H1 (cell line): ENCODE measurements at places on chromosomes 4 and X.
A peak's percentile ranks its signal among the peaks of the same experiment; 100 is the strongest.

DNA sequence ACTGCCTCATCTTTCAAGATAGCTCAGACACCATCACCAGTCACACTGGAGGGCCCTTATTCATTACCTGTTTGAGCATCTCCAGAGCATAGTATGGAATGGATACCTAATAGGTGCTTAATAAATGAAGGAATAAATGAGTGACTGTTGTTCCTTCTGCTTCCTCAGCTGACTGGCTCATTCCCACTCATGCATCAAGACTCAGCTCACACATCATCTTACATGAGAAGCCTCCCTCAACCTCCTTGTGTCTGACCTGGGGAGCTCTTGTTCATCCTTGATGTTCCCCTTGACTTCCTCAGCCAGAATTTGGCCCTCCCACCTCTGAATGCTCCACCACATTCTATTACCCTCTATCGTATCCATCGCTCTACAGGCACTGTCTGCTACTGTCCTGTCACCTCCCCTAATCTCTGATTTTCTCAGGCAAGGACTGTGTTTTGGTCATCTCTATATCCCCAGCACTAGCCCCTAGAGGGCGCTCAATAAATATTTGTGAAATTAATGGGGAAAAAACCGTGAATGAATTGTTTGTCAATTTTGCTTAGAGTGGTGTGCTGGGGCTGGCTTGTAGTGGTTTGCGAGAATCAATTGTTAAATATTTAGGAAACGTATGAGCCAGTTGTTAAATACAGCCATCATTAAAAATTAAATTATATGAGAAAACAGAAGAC lies 88.3 kb downstream of the NHSL2 start:
- no peak for DNase-seq

- DNase-seq, result no peak
These were observed 153.2 kb downstream of the KLF8 start for GRCh38 chrX:56385336-56385735.

DNA sequence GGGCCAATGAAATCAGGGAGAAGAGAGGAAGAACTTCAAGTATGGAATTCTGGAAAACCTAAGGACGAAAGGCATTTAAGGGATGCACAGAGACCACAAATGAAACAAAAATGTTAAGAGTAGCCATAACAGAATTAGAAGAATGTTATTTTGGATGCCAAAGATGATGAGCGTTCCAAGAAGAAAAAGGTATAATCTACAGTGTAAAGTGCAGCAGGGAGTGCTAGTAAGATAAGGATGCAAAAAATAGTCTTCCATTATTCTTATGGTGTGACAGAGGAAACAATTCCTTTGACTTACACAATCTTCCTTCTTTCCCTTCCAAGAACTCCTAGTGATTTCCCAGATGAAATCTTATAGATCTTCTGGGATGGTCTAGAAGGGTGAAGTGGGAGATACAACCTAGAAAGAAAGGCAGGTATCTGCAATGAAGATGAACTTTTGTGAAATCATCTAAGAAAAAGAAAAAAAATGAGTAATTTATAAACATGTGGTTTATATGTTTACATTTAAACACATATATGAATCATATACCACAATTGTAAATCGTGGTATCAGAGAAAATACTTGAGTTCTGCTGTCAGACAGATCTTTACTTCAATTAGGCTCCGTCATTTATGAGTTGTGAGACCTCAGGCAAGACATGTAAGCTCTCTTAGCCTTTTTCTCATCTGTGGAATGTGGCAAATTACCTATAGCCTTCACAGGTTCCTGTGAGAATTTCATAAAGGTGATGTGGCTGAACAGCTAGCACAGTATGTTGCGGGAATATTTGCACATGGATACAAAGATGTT lies 8.1 kb downstream of the MORF4L2 start:
- no peak for DNase-seq

- no peak for DNase-seq
These were observed 50.4 kb downstream of the FHIP1A start for GRCh38 chr4:151459375-151459774.

DNA sequence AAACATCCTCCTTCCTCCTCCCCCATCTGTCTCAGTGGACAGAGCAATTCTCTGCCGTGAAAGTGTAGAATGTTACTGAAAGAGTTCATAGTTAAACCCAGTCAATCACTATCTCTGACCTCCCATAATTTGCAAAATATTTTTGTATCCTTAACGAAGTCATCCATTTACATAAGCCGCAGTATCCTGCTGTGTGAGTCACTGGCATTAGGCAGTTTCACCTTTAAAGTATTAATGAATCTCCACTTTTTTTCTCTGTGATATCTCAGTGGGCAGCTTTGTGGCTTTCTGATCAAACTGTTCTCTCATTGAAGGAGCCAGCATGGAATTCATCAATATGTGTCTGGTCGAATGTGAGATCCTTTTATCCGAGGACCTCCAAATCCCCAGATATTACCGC lies 678.6 kb upstream of the TENM3 start:
- DNase-seq, result no peak

DNA sequence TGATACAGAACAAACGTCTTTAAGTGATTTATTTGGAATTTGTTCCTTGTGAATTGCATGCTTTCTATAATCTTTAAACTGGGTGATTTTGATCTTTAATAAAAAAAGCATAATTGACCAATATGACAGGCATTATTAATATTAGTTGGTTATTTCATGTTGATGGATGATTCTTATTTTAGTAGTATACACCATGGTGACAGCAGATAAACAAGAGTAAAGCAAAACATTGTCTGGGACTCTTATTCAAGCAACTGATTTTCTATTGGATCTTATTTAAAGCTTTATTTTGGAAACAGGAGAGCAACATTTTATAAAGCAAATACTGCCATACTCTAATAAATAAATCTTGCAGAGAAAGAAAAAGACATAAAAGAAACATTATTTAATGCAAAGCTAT lies 591.4 kb upstream of the GNPDA2 start:
- no peak for DNase-seq

DNA sequence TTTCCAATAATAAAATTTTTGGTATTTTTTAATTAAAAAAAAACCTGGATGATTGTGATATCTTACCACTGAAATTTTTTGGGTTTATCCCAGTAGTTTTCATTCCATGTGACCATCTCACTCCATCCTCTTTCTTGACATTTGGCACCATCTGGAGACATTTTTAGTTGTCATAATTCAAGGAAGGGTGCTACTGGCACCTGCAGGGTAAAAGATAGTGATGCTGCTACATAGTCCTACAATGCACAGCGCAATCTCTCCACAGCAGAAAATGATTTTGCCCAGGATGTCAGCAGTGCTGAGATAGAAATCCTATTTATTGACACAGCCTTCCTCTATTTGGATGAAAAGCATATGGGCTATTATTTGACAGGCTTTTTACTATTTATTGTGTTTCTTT lies 79.3 kb downstream of the RBPJ start:
- no peak for DNase-seq

DNA sequence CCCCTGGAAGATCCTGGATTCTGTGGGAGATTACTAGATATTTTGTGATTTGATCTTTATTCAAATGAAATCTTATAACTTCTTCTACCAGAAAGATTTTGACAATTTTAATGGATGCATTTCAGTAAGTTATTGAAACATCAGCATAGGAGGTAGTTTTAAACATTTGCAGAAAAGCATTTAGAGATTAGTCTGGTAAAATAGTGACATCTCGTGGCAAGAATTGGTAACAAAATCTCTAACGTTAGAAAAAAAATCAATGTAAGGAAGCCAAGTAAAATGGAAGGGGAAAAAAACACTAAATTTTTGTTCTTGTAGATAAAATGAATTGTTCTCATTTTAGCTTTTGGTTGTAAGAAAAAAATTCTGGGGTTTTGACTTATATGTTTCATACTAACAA lies 73.3 kb downstream of the TASL start:
- DNase-seq, result no peak

- DNase-seq, result no peak
These were observed 12.1 kb upstream of the TLR8 start for GRCh38 chrX:12894074-12895030.

GRCh38 chr4:6855692-6856297 lies 53.8 kb upstream of the TBC1D14 start:
- DNase-seq, result no peak

DNA sequence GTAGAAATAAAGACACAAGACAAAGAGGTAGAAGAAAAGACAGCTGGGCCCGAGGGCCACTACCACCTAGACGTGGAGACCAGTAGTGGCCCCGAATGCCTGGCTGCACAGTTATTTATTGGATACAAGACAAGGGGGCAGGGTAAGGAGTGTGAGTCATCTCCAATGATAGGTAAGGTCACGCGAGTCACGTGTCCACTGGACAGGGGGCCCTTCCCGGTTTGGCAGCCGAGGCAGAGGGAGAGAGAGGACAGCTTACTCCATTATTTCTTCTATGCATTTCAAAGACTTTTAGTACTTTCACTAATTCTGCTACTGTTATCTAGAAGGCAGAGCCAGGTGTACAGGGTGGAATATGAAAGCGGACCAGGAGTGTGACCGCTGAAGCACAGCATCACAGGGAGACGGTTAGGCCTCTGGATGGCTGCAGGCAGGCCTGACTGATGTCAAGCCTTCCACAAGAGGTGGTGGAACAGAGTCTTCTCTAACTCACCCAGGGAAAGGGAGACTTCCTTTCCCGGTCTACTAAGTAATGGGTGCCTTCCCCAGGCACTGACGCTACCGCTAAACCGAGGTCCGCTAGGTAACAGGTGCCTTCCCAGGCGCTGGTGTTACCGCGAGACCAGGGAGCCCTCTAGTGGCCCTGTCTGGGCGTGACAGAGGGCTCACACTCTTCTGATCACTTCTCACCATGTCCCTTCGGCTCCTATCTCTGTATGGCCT lies 44.9 kb downstream of the ZBTB49 start:
- DNase-seq, result peak; percentile 79

DNA sequence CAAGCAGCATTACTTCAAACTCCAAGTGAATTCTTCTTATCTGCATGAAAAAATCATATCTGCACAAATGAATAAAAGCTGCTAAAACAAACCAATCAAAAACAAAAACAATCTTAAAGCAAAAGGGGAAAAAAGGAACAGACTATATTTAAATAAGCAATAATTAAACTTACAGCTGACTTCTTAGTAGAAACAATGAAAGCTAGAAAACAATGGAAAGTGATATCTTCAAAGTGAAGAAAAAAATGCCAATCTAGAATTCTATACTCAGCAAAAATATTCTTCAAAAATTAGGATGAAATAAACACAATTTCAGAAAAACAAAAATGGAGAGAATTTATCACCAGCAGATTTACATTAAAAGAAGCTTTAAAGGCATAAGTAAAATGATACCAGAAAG lies 20.0 kb downstream of the STBD1 start:
- no peak for DNase-seq

DNA sequence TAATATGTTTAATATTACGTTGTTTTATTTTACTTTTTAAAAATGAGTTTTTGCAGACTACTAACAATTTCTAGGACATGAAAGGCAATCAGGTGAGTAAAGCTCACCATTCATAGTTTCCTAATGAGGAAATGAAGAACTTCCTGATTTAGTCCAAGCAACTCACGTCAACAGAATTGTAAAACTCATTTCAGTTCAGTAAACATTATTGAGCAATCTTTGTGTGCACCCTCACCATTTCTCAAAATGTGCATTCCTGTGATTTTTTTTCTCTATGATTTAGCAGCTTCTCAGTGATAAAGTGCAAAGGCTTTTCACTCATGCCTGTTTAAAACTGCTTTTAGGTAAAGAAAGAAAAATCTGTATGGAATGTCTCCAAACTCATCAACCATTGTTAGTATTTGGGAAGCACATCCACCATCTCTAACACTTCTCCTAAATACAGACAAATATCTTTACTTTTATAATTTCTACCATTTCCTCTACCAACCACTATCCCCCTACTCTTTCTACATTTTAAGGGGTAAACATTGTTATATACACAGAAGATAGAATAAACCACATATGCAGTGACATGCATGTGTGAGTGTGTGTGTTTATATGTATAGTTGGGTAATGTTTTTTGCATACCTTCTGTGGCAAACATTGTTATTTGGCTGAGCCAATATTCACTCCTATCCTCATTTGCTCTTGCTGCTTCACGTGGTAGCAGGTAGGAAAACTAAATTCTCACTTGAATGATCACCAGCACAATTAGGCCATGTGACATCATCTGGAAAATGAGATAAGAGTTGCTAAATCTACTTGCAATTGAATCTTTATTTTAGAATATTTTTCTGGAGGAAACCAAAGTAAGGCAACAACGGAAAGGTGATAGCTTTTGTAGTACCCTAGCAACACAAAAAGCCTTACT lies 54.7 kb upstream of the PRDM8 start:
- no peak for DNase-seq

DNA sequence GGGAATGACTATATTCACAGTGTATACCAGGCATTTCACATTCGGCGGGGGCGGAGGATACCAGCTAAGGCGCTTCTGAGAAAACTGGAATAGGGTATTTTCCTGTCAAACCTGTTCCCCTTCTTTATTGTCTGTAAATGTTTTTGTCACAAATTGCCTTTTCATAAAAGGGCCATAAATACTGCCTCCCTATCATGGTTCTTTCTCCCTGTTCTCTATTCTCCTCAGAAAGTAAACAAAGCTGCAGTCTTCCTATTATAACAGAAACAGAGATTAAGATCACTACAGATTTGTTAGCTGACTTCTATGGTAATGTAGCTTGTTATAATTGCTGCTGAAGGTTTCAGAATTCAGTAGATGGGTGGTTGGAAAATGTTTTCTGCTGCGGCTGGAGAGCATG lies 32.2 kb downstream of the MID2 start:
- no peak for DNase-seq

DNA sequence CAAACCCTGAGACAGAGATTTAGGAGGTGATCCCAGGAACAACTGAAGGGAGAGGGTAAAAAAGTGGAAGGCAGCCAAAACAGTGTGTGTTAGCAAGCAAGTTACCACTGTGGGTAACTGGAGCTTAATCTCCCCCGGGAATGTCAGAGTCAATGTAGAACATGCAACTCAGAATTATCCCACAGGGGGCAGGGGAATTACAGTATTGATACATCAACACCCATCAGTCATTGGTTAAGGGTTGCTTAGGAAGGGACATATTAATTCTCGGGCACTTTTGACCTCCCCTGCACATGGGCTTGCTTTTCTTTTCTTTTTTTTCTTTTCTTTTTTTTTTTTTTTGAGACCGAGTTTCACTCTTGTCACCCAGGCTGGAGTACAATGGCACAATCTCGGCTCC lies 29.3 kb downstream of the CXorf58 start:
- no peak for DNase-seq

- no peak for DNase-seq
These were observed 129.8 kb downstream of the SLC7A11 start for GRCh38 chr4:138112389-138112788.

- no peak for DNase-seq
These were observed 8.4 kb upstream of the SMAD1 start for GRCh38 chr4:145473203-145473602.

- no peak for DNase-seq
These were observed 88.1 kb upstream of the TSPAN5 start for GRCh38 chr4:98746530-98746929.

- no peak for DNase-seq
These were observed 89.3 kb upstream of the STX18 start for GRCh38 chr4:4631150-4631549.
